ENCODE measurements at places on chromosomes 6 and 20. TPM values are rescaled to one million over a fixed set of nuclear protein-coding genes. Genes with fewer than 3 reads are reported as not detected.

GRCh38 chr6:109082188-109082577, 12.5 kb downstream of the SESN1 start:
- no peak for DNase-seq

GRCh38 chr6:13941902-13942301, 17.1 kb downstream of the RNF182 start:
- DNase-seq, result no peak

DNA sequence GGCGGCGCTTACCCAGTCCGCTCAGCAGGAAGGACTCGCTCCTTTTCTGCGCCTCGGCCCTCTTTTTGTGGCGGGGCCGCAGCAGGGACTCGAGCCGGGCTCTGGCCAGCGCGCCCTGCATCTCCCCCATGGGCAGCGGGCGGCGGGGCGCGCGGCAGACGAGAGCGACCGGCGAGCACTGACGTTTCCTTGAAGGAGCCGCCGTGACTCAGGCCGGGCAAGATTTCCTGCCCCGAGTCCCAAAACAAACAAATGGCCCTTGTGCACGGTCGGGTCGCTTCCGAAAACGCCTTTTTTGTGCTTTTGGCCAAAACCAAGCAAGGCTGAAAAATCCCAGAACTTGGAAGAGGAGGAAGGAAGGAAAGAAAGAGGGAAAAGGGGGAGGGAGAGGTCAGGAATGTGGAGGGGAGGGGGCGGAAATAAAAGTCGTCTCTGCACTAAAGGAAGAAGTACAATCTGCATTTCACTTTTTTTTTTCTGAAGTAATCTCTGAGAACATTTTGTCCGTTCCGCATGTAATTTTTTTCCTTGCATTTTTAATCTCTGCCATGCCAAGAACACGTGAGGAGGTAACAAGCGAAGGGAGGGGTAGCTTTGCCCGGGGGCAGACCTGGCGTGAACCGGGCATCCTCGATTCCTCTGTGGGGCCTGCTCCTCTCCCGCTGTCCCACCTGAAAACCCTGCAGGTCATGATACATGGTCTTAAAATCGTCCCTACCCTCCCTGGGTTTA, 123.3 kb upstream of the SLC2A12 start:
- DNase-seq, result peak; percentile 84

DNA sequence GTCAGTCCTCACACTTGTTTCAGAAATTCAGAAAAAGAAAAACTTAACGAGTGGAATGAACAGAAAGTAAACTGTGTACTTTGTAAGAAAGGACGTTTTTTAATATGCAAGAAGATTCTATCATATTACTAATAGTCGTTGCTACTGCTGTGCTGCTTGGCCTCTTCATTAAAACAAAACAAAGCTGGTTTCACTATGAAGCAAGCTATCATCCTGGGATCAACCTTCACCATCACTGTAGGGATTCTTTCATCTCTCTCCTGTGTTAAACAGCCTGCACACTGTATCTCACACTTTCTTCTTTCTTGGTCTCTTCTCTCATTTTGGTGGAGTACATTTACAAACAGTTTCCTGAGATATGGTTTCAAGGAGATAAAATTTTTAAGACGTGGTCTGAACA, 284.2 kb downstream of the BTBD9 start:
- no peak for DNase-seq

The NRSN2 gene
- total RNA-seq, result 10.5 TPM

The TFAP2B gene
- total RNA-seq, result not detected

Measured in dermis microvascular lymphatic vessel endothelial cell (primary cell).